ENCODE measurements at places on chromosomes 1 and 21.

GRCh38 chr21:46092811-46093667 is 4.9 kb upstream of the COL6A2 start:
- no peak for DNase-seq

GRCh38 chr1:93061895-93062792 is 16.9 kb upstream of the MTF2 start:
- DNase-seq, result no peak

GRCh38 chr1:161162052-161162451 is 2.8 kb downstream of the USP21 start:
- DNase-seq, result no peak

GRCh38 chr1:226066415-226067078 is 4.0 kb downstream of the H3-3A start:
- DNase-seq, result no peak

- no peak for DNase-seq
Observed at GRCh38 chr1:215083383-215083961, 935 bp downstream of the KCNK2 start.

DNA sequence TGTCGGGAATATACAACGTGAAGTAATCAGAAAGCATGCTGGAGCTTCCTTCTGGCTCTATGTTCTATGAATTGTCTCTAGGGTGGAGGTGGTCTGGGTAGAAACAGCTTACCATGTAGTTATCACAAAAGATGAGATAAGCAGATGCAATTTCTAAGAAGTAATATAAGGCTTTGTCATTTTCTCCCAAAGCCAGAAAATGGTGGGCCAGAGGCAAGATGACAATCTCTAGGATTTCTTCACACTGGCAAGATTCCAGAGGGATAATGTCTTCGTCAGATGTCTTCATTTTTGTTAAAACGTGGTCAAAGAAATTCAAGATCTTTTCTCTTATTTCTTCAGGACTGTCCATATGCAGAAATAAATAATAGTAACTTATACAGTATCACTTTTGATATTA is 77.7 kb downstream of the ADCY10 start:
- no peak for DNase-seq

- DNase-seq, result no peak
Observed at GRCh38 chr21:29827236-29827635, 112.6 kb downstream of the GRIK1 start.

GRCh38 chr1:210332233-210332632 is 3.5 kb downstream of the HHAT start:
- DNase-seq, result no peak

- no peak for DNase-seq
Observed at GRCh38 chr21:18387994-18388393, 15.6 kb downstream of the TMPRSS15 start.

GRCh38 chr21:16194788-16195537 is 465.2 kb downstream of the USP25 start:
- DNase-seq, result no peak

- no peak for DNase-seq
Observed at GRCh38 chr1:221310180-221310579, 430.9 kb downstream of the HLX start.

DNA sequence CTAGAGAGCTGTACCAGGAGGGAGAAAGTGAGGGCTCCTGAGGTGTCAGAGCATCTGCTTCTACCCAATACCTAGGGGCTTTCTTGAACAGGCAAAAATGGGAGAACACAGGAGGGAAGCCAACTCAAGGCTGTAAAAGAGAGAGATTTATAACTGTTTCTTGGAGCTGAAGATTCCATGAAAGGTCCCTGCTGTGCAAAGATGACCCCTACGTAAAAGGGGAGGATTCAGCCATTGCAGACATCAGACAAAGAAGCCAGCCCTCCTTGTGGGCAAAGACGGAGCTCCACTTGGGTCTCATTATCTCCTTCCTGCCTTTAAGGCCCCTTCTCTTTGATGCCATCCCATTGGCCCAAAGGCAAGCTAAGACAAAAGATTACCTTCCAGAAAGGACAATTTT is 524.1 kb upstream of the CAMK1G start:
- no peak for DNase-seq
